ENCODE measurements at places on chromosomes 5 and 9. TPM values are rescaled to one million over a fixed set of nuclear protein-coding genes. Genes with fewer than 3 reads are reported as not detected.

- no peak for DNase-seq
Measured at GRCh38 chr5:159837860-159838259, 78.4 kb upstream of the ADRA1B start.

DNA sequence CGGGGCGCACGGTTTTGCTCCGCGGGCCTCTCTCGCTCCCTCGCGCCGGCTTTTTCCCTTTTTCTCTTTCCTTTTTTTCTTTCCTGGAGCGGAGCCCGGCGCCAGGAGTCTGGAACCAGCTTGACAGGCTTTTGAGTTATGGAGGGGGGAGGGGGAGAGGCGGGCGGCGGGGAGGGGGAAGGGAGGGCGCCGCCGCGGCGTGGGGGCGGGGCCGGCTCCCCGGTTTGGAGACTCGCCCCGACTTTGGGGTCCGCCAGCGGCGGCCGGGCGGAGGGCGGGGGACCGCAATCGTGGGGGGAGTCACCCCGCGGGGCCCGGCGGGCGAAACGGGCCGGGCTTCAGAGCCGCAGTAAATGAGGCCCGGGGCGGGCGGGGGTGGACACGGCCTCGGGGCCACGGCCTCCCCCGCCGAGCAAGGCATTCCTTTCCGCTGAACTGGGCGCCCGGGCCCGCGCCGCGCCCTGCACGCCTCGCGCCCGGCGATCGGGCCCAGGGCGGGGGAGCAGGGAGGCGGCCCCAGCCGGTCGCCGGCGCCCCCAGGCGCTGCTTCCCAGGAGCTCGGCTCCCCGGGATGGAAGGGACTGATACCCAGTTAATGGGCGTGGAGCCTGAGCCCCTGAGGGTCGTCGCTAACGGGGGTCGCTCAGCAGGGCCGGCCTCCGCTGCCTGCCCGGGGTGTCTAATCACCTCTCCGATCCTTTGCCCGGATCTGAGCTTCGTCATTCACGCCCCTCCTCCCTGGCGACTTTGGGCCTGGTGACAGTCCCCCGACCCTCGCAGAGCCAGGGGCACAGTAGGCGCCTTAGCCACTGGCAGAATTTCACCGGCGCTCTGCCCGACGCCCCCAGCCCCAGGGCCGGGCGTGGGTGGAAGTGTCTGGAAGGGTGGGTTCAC, 138.1 kb downstream of the C9orf50 start:
- DNase-seq = peak; percentile 89

DNA sequence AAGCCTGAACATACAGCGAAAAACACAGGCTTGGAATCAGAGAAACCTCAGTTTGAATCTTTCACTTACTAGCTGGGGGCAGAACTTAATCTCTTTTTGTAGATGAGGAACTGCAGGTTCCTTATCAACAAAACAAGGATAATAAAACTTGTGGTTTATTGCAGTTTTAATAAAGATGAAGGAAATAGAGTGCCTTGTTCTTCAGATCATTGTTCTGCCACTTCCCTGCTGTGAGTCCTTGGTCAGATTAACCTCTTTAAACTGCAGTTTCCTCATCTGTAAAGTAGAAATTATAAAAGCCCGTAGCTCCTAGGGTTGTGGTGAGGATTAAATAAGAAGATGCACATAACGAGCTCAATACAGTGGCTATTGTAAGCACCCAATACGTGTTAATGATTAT, 57.4 kb downstream of the FEM1C start:
- DNase-seq = no peak

GRCh38 chr5:14218480-14218879, 75.3 kb downstream of the TRIO start:
- no peak for DNase-seq

GRCh38 chr5:172902497-172903472, 56.4 kb upstream of the RPL26L1 start:
- DNase-seq = peak; percentile 81

- no peak for DNase-seq
Measured at GRCh38 chr5:137681191-137681590, 54.7 kb downstream of the KLHL3 start.

DNA sequence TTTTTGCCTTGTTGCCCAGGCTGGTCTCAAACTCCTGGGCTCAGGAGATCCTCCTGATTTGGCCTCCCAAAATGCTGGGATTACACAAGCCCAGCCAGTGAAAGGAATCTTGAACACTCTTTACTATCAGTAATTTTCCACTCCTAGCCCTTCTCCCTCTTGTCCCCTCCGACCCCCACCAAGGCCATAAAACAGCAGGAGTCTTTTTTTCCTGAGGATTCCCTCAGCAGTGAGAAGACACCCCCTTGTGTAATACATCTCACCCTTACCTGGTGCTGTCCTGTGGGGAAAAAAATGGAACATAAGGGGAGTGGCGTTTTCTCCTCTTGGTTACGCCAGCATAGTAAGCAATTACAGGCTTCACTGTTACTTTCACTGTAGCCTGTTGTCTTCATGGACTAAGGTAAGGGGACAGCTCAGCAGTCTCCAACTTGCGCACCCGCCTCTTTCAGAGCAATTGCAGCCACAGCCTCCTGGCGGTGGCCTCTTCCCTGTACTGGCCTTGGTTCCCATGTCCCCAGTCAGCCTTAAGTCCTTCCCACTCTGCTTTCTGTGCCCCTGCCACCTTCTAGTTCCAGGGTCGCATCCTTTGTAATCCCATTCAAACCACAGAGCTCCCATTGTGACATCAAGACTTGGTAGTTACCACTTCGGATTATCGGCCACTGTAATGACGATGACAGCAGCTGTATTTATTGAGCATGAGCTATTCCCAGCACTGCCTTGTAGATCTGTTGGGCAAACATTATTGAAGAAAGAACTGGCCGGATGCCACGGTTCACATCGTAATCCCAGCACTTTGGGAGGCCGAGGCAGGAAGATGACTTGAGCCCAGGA, 10.0 kb downstream of the NAIF1 start:
- DNase-seq = no peak

- no peak for DNase-seq
Measured at GRCh38 chr9:133471551-133472276, 7.2 kb downstream of the SLC2A6 start.

SNX30 gene
- 3.2 TPM for total RNA-seq

TXNDC8 gene
- not detected for total RNA-seq

LHFPL2 gene
- 5.0 TPM for total RNA-seq
